NCI-H526 treated with DMSO at 0.1 percent for 48 hours (cell line): ENCODE measurements at places on chromosomes 12 and 14.

- DNase-seq, result no peak
Measured at GRCh38 chr12:28082096-28082495, 108.2 kb upstream of the CCDC91 start.

GRCh38 chr12:457676-458075, 2.1 kb upstream of the B4GALNT3 start:
- no peak for DNase-seq

DNA sequence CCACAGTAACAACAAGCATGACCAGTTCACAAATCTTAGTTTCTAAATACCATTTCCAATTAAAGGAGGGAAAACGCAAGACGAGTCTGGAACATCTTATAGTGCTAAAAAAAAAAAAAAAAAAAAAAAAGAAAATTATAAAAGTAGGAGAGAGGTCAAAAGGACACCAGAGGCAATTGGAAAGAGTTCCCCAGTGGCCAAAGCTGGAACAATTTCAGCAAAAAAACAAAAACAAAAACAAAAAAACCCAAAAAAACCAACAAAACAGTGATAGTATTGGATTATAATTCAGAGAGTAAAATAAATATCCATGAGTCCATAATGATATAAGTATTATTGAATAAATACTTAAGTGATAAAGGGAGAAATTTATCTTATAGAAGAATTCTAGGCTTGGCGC, 10.3 kb upstream of the NAP1L1 start:
- no peak for DNase-seq

GRCh38 chr12:57864442-57865083, 18.0 kb upstream of the CTDSP2 start:
- DNase-seq, result no peak

DNA sequence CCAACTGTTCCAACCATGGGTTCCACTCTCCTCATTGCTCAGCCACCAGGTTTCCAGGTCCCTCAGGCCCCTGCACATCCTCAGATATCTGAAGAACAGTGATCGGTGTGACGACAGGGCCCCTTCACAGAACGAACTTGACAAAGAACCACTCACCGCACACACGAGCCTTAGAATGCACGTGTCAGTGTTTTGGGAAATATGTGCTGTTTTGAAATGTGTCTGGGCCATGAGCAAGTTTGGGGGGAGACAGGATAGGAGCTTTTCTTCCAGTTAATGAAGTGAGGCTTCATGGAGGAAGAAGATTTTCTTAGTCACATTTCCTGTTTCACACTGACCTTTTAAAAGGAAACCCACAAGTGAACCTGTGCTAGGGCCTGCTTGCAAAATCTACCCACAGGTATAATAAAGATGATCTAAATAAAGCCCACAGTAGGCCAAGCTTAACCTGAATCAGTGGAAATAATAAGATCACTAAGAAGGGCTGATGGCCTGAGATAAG, 58.6 kb downstream of the ZFP36L1 start:
- DNase-seq, result no peak

- DNase-seq, result no peak
Measured at GRCh38 chr12:16150276-16150675, 127.2 kb downstream of the SLC15A5 start.

GRCh38 chr12:685388-685787, 22.1 kb upstream of the NINJ2 start:
- no peak for DNase-seq

- DNase-seq, result no peak
Measured at GRCh38 chr14:77044783-77045237, 16.3 kb upstream of the IRF2BPL start.

DNA sequence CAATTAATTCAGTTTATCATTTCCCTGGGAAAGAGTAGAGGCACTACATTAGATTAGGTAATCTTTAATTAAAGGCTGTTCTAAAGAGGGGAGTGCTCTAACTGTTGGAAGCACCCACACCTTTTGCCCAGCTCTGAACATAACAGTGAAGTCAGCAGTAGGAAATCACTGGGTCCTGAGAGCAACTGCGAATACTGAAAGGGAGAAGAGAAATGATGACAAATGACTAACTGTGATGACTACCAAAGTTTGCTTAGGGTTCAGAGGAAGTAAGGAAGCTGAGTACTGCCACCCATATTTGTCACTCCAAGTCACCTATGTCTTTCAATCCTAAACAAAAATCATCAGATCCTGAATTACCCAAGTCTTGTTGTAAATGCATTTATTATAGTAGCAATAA, 140.6 kb downstream of the EPS8 start:
- DNase-seq, result no peak

GRCh38 chr14:35347323-35348043, 55.3 kb downstream of the PSMA6 start:
- DNase-seq, result no peak

DNA sequence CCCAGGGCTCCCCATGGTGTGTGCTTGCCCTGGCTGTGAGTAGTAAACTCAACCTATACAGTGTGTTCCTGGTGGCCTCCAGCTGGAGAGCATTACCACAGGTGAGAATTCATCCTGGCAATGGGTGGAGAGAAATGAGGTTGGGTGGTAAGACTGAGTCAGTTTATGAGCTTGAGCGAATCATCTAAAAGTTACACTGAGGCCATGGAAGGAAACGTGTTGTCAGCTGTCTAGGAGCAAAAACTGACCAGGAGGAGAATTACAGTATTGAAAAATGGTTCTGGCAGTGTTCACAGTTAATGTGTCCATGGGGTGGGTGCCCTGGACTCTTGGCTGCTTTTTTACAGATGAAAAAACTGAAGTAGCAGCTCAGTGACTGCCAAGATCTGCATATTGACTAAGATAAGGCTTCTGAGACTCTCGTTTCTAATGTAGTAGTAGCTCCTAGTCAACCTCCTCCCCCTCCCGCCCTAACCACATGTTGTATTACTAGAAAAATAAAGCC, 202.0 kb upstream of the AMIGO2 start:
- no peak for DNase-seq

DNA sequence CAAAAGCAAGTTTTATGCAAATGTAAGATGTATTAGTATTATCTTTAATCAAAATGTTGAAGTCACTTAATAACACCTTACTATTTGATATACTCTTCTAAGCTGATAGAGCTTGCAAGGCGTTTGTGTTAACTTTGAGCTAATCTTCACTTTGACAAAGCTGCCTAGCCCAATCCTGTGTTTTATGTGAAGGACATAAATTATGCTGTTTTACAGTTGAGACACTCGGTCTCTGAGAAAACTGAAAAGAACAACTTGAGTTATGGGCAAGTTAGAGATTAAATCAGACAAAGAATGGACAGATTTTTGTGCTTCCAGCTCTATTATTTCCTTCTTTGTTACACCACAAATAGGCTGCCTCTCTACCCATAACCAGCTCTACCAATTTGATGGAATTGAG, 42.0 kb upstream of the DAAM1 start:
- DNase-seq, result no peak

GRCh38 chr14:37036669-37037341, 135.6 kb downstream of the SLC25A21 start:
- DNase-seq, result no peak

DNA sequence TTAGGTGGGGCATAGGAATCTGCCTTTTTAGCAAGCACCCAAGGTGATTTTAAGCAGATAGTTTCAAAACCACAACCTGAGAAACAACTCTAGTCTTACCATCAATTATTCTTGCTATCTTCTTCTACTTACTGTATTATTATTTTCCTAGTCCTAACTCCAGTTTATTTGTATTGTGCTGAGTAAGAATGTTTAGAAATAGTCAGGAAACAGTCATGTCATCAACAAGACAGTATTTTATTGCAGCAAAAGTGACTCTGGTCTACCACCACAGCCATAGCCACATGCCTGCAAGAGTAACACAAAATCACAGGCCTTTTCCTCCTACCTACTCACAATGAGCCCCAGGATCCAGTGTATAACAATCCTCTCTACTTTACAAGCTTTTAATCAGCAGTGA, 46.3 kb upstream of the FLRT2 start:
- no peak for DNase-seq

DNA sequence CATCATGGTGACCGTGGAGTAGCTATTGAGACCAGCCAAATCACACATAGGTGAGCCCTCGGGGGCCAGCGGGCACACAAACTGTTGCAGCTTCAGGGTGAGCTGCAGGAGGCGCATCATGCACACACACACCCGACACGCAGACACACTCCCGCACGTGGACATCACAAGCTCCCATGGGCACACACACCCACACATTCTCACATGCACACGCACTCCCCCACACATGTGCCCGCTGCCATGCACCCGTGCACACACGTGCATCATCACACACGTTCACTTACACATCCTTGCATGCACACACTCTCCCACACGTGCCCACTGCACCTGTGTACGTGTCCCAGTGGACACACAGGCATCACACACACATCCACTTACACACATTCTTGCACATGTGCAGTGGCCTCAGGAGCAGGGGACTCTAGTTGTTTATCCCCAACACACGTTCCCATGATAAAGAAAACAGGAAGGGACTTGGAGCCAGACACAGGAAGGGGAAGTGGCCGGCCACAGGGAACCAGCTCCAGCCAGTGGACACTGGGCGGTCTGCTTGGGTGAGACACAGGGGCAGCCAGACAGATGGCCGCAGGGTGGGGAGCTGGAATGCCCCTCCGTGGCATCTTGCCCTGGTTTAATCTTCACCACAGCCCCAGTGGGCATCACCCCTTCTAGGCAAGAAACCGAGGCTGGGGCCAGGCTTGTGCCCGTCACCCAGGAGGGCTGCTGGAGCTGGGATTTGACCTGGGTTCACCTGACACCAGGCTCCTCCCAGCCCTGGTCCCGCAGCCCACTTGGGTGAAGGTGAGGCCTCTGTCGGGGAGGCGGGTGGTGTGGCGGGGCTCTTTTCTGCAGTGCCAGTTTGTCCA, 49.7 kb downstream of the CYP46A1 start:
- DNase-seq, result no peak

- DNase-seq, result no peak
Measured at GRCh38 chr12:10094646-10095395, 4.0 kb downstream of the CLEC1A start.

- no peak for DNase-seq
Measured at GRCh38 chr12:94205822-94206221, 57.4 kb downstream of the PLXNC1 start.

GRCh38 chr12:6959058-6959804, 8.1 kb downstream of the PTPN6 start:
- DNase-seq, result no peak

- peak; percentile 92 for DNase-seq
Measured at GRCh38 chr12:95072900-95073697, at the start of gene NR2C1. NR2C1 (minus strand) TSS chr12:95073618; CDS start chr12:95067384, 6,234 bp downstream.

GRCh38 chr14:20198991-20199390, 8.3 kb downstream of the OR11G2 start:
- DNase-seq, result no peak

DNA sequence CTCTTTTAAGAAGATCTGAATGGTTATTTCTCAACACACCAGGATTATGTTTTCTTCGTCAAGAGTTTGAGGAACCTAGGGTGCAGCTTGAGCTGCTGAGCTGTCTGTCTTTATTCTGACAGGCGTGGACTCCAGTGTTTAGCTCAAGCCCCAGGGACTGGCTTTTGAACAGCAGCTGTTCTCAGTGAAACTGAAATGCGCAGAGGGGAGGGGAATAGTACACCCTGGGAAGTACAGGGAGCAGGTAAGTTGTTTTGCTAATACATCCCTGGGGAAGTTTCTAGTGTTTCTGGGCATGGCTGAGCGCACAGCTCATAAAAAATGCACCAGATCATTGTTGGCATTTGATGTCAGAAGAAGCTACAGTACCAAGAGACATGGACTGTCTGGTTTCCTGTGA, 659.8 kb downstream of the DIO2 start:
- DNase-seq, result peak; percentile 56

DNA sequence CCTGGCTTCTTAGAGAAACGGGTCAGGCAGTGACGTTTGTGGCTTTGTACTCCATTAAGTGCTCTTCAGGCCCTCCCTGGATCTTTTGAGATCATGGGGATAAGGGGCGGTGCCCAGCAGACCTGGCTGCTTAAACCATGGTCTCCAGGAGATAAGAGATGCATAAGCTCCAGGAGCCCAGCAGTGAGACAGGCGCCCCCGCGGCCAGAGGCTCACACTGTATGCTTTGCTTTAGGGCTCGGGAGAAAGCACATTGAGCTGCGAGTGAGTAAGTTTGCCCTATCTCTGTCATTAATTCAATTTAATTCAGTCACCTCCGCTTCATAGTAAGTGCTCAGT, 359.5 kb downstream of the CACNA1C start:
- no peak for DNase-seq

GRCh38 chr12:11833174-11833895, 183.9 kb downstream of the ETV6 start:
- peak; percentile 39 for DNase-seq

- no peak for DNase-seq
Measured at GRCh38 chr12:89924191-89924590, 215.6 kb upstream of the ATP2B1 start.

DNA sequence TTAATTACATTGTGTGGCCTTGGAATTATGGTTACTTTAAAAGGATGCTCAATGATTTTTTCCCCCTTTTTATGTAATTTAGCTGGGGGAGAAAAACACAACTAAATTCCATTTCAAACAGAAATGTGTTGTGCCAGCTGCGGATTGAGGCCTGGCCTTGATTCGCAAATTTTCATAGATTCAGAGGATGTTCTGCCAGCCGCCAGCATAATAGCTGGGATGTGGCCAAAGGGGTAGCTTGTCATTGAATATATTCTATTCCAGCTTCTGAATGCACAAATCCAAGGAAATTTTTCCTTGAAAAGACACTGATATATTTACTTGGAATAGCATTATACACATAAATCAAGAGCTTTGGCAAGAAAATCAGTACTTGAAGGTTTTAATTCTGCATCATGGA, 43.7 kb downstream of the TRHDE start:
- DNase-seq, result no peak

- no peak for DNase-seq
Measured at GRCh38 chr14:68687746-68688145, 105.1 kb downstream of the ZFP36L1 start.

GRCh38 chr12:31011746-31012566, 61.7 kb upstream of the DDX11 start:
- no peak for DNase-seq
